ENCODE measurements at places on chromosomes 1 and 21.

DNA sequence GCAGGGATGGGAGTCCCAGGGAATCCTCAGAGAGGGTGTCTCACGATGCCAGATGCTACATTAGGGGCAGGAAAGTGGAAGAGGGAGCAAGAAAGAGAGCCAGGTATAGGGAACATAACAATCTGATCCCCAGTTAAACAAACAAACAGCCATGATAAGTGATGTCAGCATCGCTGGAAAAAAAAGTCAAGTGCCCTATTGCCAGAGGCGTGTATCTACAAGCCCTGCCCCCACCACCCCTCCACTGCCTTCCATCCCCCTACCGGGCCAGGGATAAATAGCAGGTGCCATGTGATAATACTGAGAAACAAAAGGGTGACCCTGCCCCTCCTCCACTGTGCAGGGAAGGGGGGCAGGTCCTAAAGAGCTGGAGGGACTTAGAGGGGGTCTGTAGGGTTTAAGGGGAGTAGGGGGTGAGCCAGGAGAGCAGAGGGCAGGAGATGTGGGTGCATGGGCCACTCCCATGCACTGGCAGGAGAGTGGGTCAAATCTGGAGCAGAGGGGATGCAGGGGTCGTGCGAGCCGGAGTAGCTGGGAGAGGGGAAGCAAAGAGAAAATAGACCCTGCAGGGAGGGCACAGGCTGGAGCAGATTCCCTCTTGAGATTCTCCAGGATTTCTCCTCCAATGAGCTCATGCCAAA, 3.4 kb downstream of the SLC26A9 start:
- DNase-seq, result no peak

GRCh38 chr1:221098471-221099405, 219.5 kb downstream of the HLX start:
- no peak for DNase-seq

GRCh38 chr1:14516974-14517840, 81.3 kb upstream of the KAZN start:
- DNase-seq, result no peak

GRCh38 chr1:36100376-36100775, 11.7 kb downstream of the ADPRS start:
- DNase-seq, result no peak

DNA sequence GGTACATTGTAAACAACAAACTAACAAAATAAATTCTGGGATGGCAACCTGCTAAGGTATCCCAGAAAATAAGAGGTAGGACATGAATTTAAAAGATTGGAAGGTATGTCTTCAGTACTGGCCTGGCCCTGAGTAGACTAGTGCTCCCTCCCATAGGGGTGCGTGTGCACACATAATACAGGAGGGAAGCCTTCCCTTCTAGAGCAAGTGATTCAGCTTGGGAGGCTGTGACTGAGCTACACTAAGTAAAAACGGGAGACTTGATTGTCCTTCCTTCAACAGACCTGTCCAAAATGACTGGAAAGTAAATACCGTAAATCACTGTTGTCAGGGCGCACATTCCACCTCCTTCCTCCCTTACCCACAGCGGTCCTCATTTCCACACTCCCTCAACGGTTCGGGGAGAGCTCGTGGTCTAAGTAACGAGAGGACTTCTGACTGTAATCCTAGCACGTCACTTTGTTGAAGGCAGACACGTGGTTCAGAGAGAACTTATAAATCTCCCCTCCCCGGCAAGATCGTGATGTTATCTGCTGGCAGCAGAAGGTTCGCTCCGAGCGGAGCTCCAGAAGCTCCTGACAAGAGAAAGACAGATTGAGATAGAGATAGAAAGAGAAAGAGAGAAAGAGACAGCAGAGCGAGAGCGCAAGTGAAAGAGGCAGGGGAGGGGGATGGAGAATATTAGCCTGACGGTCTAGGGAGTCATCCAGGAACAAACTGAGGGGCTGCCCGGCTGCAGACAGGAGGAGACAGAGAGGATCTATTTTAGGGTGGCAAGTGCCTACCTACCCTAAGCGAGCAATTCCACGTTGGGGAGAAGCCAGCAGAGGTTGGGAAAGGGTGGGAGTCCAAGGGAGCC, at the start of gene TGFB2:
TGFB2 (plus strand) TSS at position 523 of the 859 bp plus-strand sequence. CDS start 1,366 bp downstream, outside the sequence.
- no peak for DNase-seq

Data from effector memory CD8-positive, alpha-beta T cell (primary cell).